ENCODE measurements at places on chromosomes 13 and 19.

DNA sequence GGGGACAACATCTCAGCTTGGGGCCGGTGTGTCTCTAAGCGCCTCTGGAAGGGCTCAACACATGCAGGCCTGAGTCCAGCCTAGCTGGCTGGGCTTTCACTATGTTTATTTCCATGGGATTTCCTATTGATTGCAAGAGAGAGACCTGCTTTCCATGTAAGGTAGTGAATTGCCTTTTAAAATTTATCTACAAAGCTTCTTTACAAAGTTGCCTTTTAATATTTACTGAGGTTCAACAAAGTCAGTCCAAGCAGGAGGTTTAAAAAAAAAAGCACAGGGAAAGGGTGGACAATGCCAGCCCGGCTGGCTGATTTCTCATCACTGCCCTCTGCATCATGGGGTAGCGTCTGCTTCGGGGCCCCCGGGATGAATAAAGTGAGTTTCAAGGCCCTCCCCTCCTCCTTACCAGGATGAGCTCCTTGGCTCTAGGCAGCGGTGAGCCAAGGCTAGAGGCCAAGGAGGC, 15.8 kb downstream of the TLE2 start:
- no peak for DNase-seq

GRCh38 chr13:107730813-107731212, 484.5 kb downstream of the LIG4 start:
- DNase-seq: no peak

- DNase-seq: no peak
Measured at GRCh38 chr19:18558202-18558555, 509 bp downstream of the KXD1 start.

DNA sequence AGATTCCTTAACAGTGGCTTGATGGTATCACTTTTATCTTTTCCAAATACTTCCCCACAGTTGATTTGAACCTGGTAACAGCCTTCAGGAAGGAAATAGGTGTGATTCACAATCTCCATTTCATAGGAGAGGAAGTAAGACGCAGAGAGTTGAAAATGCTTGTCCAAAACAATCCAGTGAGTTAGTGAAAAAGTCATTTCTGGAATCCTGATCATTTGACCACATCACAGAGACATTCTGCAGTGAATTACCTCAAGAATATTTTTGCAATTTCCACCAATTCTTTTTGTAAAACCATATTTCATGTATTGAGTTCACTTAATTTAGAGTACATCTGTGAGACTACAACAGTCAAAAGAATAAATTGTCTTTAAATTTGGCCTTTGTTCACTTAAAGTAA, 292.8 kb downstream of the DCLK1 start:
- no peak for DNase-seq

DNA sequence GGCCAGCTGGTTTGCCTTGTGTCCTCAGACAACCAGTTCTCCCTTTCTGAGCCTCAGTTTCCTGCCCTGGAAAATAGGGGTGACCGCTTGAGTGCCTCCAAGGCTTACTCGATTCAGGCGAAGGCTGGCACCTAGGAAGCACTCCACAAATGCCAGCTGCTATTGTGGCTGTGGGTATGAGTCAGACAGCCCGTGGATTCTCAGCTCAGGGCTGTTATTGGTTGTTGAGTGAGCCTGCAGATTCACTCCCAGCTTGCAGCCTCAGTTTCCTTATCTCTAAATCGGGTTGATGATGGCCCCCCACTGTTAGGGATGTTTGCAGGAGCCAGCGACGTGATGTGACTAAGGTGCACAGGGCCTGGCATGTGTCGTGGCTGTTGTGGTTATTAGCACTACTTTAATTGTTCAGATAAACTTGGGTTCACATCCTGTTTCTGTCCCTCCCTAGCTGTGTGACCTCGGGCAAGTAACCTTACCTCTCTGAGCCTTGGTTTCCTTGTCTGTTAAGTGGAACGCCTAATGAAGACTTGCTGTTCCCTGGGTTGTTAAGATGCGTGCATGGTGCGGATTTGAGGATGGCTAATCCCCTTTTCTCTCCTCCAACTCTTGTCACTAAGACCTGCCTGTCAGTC, 2.4 kb downstream of the MARK4 start:
- DNase-seq: no peak

- DNase-seq: no peak
Measured at GRCh38 chr13:48403151-48403631, 9.7 kb downstream of the LPAR6 start.

GRCh38 chr13:80552851-80553440, 212.0 kb upstream of the SPRY2 start:
- DNase-seq: no peak

DNA sequence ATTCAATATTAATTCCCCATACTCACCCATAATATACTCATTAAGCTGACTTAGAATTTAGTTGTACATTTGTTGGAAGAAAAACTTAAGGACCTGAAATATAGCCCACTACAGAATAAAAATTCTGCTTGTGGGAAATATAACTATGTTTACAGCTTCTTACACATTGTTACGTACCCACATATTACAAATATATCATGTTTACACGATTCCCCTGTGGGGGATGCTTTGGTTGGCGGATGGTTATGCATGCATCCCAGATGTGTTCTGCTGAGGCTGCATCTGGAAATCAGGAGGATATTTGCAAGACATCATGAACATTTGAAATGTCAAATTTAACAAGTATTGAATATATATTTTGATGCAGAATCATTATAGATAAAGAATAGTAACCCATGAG, 79.5 kb upstream of the KL start:
- no peak for DNase-seq

GRCh38 chr13:75872980-75873379, 236.8 kb downstream of the LMO7 start:
- DNase-seq: no peak

DNA sequence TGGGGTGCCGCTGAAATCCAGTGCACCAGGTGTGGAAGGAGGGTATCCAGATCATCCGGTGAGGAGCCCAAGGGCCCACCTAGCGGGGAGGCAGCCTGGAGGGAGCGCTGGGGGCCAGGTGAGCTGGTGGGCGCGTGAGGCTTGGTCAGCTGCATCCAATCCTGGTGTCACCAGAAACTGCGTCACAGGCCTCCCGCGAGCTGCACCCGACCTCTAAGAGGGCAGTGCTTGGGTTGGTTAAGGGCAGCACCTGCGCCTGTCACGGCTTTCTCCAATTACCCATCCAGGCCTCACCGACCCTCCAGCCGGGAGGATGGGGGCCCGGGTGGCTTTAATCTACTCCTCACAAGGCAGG, 284 bp downstream of the RNF17 start:
- no peak for DNase-seq

GRCh38 chr13:78758549-78758948, 99.6 kb upstream of the OBI1 start:
- no peak for DNase-seq

DNA sequence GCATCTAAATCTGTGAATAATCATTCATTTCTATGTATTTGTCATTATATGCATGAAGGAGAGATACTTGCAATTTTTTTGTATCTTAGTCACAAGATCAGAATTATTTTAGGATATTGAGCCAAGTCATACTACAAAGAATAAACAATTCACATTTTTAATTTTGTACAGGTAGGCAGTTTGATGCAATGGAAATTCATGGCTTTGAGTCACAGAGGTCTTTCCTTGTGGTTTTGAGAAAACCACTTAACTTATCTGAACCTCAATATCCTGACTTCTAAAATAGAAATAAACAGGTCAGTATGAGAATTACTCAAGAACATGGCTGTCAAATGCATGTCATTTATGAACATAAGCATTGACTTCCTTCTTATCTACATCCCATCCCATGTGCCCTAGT, 221.4 kb upstream of the SLC10A2 start:
- no peak for DNase-seq

DNA sequence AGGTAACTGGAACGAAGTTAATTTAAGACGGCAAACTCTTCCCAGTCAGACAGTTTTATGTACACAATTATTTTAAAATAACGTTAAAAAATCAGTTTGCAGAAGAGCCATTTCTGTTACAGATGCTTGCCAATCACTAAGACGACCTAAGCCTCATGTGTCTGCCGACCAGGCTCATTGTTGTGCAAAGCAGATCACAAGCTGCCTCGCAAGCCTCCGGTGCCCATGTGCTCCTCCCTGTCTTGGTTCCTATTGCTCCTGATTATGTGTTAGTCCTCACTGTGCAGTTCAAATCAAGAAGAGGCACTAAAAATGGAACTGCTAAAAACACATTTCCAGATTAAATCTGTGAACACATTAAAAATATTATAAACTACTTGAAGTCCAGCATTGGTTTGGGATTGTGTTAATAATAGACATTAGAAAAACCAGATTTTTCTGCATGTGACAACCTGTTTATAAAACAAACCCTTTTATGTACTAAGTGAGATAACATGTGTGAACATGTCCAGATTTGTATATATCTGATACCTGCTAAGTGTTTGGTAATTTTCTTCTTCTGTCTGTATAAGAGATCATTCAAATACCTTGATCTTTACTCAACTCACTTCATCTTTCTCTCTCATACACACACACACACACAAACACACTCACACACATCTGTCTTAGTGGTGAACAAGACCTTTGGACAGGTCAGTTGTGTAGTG, 81.9 kb upstream of the SLC15A1 start:
- DNase-seq: no peak

- DNase-seq: no peak
Measured at GRCh38 chr13:113086991-113087922, 18.3 kb upstream of the F7 start.

DNA sequence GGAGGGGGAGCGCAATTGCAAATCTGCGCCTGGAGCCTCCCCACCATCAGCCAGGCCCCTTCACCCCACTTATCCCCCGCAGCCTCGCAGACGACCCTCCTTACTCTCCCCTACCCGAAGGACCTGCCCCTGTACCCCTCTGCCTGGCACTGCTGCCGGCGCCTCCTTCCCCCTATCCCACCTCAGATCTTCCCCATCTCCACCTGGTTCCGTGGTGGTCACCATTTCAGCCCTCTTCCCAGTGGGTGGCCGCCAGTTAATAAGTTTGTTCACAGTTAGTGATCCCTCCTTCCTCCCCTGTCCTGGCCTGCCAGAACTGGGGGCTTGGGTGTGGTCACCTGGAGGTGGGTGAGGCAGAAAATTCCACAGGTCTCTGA, 397 bp downstream of the SLC44A2 start:
- DNase-seq: no peak

- peak; percentile 21 for DNase-seq
Measured at GRCh38 chr13:106534639-106535551, 567 bp downstream of the EFNB2 start.

DNA sequence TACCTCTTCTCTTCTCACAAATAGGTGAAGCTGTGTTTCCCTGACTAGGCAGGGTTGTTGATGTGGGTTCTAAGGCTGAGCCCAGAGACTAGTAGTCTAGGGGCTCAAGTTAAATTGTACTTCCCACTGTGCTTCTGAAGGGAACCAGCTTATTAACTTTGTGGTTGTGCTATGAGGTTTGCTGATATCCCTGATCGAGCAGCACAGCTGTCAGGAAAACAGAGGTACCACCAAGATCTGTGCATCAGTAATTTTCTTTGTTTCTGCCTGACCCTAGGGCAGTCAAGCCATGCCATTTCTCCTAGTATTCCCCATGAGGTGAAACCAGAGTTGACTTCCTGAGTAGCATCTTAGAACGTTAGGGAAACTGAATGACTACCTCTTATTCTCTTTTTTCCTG, 853.8 kb upstream of the MIR17HG start:
- DNase-seq: no peak

- DNase-seq: no peak
Measured at GRCh38 chr19:1591421-1592023, 1.1 kb downstream of the MBD3 start.

GRCh38 chr13:20924758-20925394, 22.3 kb upstream of the XPO4 start:
- peak; percentile 56 for DNase-seq

DNA sequence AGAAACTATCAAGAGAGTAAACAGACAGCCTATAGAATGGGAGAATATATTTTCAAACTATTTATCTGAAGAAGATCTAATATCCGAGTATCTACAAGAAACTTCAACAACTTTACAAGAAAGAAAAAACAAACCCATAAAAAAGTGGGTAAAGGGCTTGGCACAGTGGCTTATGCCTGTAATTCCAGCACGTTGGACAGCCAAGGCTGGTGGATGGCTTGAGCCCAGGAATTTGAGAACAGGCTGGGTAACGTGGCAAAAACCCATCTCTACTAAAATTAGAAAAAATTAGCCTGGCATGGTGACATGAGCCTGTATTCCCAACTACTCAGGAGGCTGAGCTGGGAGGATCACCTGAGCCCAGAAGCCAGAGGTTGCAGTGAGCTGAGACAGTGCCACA, 7.8 kb upstream of the LGALS16 start:
- DNase-seq: no peak

DNA sequence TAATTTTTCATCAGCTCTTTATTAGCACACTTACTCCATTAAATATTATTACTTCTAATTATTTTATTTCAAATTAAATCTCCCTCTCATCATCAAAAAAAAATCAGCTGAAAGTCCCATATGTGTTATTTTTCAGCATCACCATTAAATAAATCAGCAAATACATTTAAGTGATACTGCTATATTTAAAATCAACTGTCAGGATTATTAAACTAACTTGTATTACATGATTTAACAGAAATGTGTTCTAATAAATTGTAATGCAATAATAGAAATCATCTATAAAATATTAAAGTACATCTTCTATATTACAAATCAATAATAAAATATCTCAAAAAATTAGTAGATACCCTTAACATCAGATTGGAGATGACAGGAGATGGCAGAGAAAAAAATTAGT, 538.6 kb upstream of the MIR17HG start:
- no peak for DNase-seq

- no peak for DNase-seq
Measured at GRCh38 chr19:3916033-3916432, 16.8 kb upstream of the NMRK2 start.

DNA sequence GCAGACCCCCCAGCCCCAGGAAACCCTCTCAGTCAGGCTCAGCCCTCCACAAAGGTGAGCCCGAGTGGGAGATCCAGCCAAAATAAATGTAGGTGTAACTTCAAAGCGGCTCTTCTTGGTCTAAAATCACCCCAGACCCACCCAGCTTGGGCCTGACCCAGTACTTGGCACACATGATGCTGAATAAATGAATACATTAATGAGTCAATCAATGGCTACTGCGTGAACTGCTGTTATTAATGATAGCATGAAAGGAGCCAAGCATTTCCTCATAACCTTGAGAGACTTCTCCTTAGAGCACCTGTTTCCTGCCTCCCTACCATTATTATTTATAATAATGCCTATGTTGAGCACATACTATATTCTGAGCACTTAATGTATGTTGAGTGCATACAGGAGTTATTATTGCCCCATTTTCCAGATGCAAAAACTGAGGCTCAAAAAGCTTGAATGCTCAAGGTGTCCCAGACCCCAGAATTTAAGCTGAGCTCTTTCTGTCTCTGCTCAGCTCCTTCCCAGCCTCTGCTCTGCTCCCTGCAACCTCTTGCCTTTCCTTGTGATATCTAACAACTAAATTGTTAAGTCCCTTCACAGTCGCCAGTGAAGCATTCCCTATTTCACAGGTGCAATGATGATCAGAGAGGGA, 4.3 kb downstream of the NOTCH3 start:
- no peak for DNase-seq

GRCh38 chr13:74048756-74049155, 85.4 kb downstream of the KLF12 start:
- DNase-seq: no peak
